ENCODE measurements at places on chromosomes 3 and 15.
A peak's percentile ranks its signal among the peaks of the same experiment; 100 is the strongest.

DNA sequence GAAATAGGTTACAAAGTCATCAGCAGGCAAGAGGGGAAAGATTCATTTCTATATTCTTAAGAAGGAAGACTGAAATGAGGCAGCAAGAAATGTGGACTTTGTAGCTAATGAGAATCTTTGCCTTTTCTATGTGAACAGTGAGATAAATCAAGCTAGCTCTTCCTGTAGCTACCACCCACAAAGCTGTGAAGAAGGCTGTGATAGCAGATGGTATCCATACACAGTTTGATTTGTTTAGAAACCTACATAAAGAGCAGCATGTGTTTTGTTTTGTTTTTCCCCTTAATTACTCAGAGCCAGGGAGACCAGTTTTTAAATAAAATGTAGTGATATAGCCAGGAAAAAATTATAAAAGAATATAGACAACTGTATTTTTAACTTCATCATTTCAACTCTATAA lies 45.5 kb downstream of the TEX9 start:
- no peak for DNase-seq

GRCh38 chr3:194150252-194150934 lies 14.4 kb downstream of the HES1 start:
- DNase-seq, result no peak

- DNase-seq, result no peak
Measured at GRCh38 chr15:90660195-90660998, 56.7 kb upstream of the BLM start.

DNA sequence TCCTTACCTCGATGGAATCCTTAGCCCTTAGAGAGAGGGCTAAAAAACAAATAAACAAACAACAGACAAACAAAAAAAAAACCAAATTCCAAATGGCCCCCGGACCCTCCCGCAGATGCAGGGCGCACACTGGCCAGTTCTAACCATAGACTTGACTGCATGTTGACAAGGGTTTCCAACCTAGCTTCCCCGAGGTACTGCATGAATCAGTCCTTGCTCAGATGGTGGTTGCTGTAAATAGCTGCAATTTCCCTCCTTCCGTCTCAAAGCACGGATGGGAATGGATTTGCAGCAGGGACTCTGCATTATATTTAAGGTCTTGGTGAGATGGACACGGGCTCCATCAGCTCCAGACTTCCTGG lies 162.8 kb downstream of the CD47 start:
- DNase-seq, result no peak

GRCh38 chr3:148792516-148792915 lies 35.1 kb upstream of the CPB1 start:
- no peak for DNase-seq

GRCh38 chr15:81959196-81959595 lies 86.6 kb downstream of the MEX3B start:
- DNase-seq, result no peak

DNA sequence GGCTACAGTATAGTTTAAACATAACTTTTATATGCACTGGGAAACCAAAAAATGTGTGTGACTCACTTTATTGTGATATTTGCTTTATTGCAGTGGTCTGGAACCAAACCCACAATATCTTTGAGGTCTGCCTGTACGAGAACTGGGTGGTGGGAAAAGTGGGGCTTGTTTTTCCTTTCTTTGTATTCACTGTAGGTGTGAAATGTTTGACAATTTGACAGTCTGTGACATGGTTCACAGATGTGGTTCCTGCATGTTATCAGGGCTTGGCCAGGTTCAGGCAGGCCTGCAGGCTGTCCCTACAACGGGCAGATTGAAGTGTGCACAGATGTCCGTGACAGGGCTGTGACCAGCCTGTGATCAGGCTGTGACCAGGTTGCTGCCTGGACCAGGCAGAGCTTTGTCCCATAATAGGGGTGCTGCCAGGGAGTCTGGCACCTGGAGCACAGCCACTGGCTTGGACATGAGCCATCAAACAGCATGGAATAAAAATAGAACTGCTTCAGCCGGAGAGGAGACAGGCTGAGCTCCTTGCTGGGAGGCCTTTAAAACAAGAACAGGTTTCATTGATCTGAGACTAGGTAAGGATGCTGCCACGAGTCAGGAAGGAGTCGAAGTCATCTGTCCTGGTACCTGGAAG lies 61.0 kb downstream of the KLF13 start:
- peak; percentile 57 for DNase-seq

DNA sequence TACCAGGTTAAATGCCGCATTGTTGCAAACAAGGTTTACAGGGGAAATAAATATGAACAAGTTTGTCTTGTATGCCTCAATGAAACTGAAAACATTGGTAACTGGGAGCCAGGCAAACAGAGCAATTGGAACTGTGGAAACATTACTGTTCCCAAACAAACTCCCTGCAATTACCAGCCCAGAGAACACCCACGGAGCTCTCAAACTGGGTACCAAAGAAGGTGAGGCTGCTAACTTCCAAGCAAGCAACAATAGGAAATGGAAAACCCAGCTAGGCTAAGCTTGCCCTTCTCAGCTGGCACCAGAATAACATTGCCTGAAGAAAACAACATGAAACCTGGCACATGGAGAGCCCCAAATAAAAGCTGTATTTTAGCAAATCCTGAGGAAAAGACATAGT lies 218.9 kb upstream of the THRB start:
- no peak for DNase-seq

DNA sequence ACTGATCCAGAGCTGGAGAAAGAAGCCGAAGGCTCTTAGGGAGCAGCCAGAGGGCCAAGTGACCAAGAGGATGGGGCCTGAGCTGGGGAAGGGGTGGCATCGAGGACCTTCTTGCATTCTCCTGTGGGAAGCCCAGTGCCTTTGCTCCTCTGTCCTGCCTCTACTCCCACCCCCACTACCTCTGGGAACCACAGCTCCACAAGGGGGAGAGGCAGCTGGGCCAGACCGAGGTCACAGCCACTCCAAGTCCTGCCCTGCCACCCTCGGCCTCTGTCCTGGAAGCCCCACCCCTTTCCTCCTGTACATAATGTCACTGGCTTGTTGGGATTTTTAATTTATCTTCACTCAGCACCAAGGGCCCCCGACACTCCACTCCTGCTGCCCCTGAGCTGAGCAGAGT lies 9.5 kb downstream of the CHRD start:
- no peak for DNase-seq

GRCh38 chr15:72271221-72271620 lies 1.1 kb downstream of the PARP6 start:
- no peak for DNase-seq

GRCh38 chr3:110227991-110228390 lies 843.6 kb upstream of the NECTIN3 start:
- DNase-seq, result no peak

- no peak for DNase-seq
Measured at GRCh38 chr15:73017987-73018386, 34.3 kb upstream of the NEO1 start.

GRCh38 chr3:138397983-138398382 lies 36.4 kb upstream of the ESYT3 start:
- DNase-seq, result no peak

DNA sequence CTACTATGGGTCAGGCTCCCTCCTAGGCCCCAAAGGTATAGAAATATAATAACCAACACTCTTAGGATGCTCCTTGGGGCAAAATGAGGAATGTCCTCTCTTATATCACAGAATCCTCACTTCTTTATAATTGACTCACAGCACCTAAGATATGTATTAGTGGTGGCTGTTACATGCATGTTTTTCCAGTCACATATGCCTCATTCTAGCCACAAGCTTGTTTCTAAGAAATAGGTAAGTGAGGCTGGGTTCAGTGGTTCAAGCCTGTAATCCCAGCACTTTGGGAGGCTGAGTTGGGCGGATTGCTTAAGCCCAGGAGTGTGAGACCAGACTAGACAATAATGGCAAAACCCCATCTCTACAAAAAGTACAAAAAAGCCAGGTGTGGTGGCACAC lies 57.9 kb upstream of the PSMD6 start:
- DNase-seq, result no peak

All from NCI-H446 (cell line).